Kasumi-1 (cell line): ENCODE measurements at places on chromosomes 1 and 21.

DNA sequence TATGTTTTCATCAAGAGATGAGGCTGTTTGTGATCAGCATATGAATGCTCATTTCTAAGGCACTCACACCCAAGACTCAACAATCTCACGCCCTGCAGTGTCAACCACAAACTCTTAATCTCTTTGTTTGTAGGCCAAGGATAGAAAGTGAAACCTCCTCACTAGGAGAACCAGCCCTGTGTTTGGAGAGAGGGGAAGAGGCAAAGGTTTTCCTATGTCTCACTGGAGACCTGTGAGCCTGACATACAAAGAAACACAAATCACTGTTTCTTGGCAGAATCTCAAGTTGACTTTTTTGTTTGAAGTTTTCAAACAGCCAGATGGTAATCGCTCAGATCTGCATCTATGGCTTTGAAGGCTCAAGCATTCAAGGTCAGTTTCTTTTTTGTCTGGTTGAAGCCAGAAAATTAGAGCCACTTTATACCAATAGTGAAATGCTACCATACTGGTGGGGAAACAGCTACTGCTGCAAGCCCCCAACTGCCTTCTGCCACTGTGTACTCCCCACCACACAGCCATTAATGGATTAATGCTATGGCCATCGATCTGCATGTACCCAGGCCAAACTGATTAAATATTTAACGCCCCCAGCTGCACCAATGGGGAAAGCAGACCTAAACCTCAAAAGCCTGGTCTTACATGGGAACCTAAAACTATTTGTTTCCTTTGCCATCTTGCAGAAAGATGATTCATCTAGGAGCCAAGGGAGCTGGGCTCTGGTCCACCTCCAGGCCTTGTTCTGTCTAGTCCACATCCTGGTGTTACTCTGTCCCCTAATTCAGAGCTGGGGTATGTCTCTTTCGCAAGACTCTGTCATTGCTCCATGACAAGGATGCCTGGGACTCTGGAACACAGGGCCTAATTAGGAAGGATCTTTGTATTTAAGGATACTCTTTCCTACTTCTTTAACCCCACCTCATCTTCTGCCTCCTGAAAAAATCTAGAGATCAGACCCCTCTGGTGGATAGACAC, 16.3 kb downstream of the PDZK1 start:
- peak; percentile 10 for DNase-seq

GRCh38 chr1:17885663-17886320, 130.7 kb downstream of the ACTL8 start:
- DNase-seq = no peak

GRCh38 chr21:19124691-19125090, 721.1 kb upstream of the TMPRSS15 start:
- DNase-seq = no peak

DNA sequence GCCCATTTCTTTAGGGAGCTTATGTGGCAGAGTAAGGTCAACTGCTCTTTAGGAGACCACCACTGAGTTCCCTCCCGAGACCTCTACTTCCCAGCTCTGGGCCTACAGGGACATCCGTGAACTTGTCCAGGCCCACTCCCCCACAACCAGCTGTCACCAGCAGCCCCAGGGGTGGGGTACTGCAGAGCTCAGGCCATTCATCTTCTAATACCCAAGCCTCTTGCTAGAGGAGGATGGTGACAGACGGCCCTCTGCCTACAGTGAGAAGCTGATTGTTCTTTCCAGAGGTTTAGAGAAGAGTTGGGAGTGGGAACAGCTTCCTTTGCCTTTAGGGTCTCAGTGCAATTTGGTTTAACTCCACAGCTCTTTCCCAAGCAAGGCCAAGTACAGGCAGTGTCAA, 33.2 kb upstream of the ARTN start:
- DNase-seq = no peak
